ENCODE measurements at places on chromosomes 1 and 21.

GRCh38 chr1:192311281-192311680 is 5.5 kb upstream of the RGS21 start:
- DNase-seq = no peak

DNA sequence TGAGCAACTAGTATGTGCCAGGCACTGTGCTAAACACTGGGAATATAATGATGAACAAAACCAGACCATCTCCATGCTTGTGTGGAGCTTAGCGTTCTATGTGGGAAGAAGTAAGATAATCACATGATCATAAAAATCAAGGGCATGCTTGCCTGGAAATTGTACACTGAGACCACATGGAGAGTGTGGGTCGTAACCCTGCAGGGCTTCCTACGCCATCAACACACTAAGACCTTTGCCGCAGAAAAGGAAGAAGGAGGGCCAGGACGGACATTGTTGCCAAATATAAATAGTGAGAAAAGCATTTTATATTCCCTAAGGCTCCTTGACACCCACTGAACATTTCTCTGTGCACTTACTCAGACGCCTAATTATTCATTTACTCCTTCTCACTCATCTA is 388.1 kb upstream of the VAMP3 start:
- no peak for DNase-seq

GRCh38 chr1:170660871-170661645 is 2.9 kb upstream of the PRRX1 start:
- DNase-seq = no peak

- no peak for DNase-seq
Observed at GRCh38 chr1:157753611-157754010, 23.3 kb downstream of the FCRL2 start.

GRCh38 chr1:25973610-25974321 is 24.1 kb downstream of the PAFAH2 start:
- DNase-seq = no peak

- no peak for DNase-seq
Observed at GRCh38 chr21:39346206-39346605, 2.7 kb downstream of the HMGN1 start.

GRCh38 chr1:223706077-223706973 is 6.0 kb upstream of the CAPN2 start:
- DNase-seq = no peak

DNA sequence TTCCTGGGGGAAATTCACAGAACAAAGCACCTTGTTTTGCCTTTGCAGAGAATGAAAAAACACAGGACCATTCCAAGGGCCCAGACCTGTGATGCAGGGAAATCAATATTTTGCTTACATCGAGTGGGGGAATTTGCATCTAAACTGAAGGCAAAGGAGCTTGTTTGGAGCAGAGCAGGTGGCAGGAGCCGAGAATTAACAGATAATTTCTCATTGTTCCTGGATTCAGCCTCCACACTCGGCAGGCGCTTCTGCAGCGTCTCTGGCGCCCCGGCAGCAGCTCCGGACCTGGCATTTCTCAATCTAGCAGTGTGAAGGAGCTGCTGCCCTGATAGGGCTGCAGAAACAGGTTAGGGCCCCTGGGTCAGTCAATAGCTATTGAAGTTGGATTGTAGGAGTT is 2.0 kb upstream of the SYT6 start:
- no peak for DNase-seq

GRCh38 chr21:42026082-42026435 is 15.9 kb upstream of the ZBTB21 start:
- no peak for DNase-seq

GRCh38 chr1:42143896-42144710 is 9.1 kb upstream of the GUCA2B start:
- DNase-seq = no peak

- DNase-seq = no peak
Observed at GRCh38 chr1:24126672-24127023, 14.7 kb upstream of the MYOM3 start.

- no peak for DNase-seq
Observed at GRCh38 chr1:160256396-160257046, 5.8 kb downstream of the DCAF8 start.

- no peak for DNase-seq
Observed at GRCh38 chr21:44911068-44911383, 9.7 kb downstream of the ITGB2 start.

- DNase-seq = no peak
Observed at GRCh38 chr1:235999259-235999925, 65.5 kb downstream of the NID1 start.

GRCh38 chr1:228706305-228706704 is 29.0 kb upstream of the RHOU start:
- no peak for DNase-seq

GRCh38 chr1:40810927-40811326 is 27.3 kb downstream of the KCNQ4 start:
- DNase-seq = no peak

- DNase-seq = no peak
Observed at GRCh38 chr1:56491441-56491840, 87.9 kb downstream of the PLPP3 start.

DNA sequence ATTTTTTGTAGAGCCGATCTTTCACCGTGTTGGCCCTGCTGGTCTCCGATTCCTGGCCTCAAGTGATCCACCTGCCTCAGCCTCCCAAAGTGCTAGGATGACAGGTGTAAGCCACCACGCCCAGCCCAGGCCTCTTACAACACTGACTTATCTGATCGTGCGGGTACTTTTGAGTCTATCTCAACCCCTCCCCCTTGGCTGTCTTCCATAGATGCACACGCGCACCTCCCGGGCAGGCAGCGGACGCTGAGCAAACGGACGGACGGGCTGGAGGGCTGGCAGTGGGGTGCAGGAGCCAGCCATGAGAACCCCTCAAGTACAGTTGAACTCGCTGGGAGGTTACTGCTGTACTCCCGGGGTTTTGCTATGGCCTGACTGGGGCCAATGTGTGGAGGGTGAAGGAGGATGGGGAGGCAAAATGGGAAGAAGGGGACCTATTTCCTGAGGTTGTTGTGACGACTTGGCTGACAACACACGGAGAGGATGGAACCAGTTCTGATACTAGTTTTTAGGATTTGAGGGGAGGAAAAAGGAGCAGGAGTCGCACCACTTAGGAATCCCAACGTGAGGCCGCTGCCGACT is 959 bp downstream of the CD58 start:
- DNase-seq = no peak

DNA sequence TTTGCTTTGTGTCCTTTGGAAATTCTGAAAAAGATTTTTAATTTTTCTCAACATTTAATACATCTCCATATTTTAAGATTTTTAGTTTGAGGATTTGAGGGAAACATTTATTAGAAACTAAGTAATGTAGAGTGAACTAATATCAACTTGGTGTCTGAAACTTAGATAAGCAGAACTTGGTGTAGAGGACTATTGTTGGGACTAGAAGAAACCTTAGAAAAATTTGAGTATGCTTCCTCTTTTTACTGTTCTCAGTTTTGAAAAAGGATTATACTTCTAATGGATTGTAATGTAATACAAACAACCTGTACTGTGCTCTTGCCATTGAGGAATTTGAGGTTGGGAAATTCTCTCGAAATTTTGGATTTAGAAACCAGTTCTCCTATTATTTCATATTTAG is 2.4 kb downstream of the FNBP1L start:
- DNase-seq = no peak

DNA sequence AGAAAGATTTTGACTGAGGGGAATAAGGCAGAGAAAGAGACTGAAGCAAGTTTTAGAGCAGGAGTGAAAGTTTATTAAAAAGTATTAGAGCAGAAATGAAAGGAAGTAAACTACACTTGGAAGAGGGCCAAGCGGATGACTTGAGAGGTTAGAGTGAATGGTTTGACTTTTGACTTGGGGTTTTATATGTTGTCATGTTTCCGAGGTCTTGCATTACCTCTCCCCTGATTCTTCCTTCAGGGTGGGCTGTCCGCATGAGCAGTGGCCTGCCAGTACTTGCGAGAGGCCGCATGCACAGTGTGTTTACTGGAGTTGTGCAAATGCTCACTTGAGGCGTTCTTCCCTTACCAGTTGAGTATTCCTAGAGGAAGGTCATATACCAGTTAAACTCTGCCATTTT is 13.0 kb upstream of the DENND2D start:
- DNase-seq = no peak

DNA sequence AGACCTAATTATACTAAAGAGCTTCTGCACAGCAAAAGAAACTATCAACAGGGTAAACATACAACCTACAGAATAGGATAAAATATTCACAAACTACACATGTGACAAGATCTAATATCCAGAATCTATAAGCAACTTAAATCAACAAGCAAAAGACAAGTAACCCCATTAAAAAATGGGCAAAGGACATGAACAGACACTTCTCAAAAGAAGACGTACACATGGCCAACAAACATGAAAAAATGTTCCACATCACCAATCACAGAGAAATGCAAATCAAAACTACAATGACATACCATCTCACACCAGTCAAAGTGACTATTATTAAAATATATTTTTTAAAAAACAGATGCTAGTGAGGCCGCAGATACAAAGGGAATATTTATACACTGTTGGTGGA is 99.8 kb downstream of the FAF1 start:
- DNase-seq = no peak

- DNase-seq = peak; percentile 37
Observed at GRCh38 chr1:88998716-88999115, 6.3 kb upstream of the KYAT3 start.

- DNase-seq = no peak
Observed at GRCh38 chr1:35539824-35540261, 17.4 kb downstream of the KIAA0319L start.

DNA sequence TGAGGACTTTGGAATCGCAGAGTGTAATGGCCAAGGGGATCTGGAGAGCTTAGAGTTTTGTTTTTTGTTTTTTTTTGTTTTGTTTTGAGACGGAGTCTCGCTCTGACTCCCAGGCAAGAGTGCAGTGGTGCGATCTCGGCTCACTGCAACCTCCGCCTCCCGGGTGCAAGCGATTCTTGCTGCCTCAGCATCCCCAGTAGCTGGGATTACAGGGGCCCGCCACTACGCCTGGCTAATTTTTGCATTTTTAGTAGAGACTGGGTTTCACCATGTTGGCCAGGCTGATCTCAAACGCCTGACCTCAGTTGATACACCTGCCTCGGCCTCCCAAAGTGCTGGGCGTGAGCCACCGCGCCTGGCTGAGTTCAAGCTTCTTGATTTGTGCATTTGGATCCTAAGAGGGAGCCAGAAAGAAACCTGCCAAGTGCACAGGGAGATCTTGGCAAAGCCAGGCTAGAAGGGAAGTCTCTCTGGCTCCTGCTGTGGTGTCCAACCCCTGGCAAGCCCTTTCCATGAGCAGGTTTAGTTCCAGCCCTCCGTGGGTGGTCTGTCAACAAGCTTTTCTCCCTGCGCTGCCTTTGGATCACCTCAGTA is 852 bp downstream of the FAAH start:
- DNase-seq = no peak

DNA sequence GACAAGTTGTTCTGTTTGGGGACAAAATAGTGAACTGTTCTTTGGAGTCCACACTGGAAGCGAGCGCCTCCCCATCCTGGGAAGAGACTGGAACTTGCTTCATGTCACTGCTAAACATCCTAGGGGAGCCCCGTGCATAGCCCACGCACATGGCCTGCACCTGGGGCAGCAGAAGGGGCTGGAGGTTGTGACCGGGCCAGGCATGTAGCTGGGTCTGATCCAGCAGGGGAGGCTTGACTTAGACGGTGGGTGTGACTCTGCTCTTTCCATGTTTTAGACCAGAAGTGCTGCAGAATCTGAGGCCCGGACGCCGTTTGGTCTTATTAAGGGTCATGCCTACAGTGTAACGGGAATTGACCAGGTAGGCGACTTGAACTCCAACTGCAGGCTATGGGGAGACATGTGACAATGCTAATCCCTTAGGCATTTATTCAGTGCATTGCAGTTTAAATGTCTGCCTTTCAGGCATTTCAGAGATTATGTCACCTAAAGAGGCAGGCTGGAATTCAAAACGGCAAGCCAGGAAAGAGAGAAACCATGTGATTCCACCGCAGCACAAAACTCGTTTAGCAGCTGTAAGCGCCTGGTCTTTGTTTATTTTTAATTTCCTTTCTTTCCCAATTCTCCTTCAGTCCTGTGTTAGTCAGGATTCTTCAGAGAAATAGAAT is 21.8 kb downstream of the CAPN9 start:
- no peak for DNase-seq

- DNase-seq = no peak
Observed at GRCh38 chr1:194705123-194705854, 1518.9 kb upstream of the B3GALT2 start.

- no peak for DNase-seq
Observed at GRCh38 chr1:106746448-106747085, 309.9 kb upstream of the PRMT6 start.

- no peak for DNase-seq
Observed at GRCh38 chr1:25009671-25010262, 79.7 kb upstream of the RUNX3 start.

DNA sequence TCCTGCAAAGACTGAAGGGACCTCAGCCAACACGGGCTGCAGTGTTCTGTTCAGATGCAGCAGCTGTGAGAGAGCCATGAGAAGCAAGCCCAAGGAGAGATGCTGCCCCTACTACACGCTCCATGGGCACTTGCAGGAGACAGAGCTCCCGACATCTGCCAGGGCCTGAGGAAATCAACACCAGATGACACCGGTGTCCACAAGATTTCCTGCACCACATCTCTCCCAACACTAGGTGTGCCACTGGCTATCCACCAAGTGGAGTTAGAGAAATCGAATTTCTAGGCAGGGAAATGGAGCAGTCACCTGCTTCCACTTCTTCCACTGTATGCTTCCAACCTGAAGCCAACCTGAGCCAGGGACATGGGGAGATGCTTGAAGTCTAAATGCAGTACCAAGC is 445.3 kb downstream of the RWDD3 start:
- no peak for DNase-seq

DNA sequence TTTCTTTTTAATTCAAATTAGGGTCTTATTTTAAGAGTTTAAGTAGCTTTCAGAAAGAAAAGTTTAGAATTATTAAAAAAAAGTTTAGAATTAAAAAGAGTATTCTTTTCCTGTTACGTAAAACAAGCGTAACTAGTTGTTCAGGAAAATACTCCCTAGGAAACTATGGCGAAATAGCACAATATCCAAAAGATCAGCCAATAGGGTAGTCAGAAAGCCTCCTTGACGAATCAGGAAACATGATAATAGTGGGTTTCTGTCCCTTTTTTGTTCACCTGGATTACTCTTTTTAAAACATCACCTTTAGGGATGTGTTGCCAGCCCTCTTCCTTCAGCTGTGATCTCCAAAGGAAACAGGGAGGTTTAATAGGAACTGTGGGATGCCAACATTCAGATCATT is 25.2 kb downstream of the S1PR1 start:
- no peak for DNase-seq

- no peak for DNase-seq
Observed at GRCh38 chr1:203523667-203524066, 29.7 kb downstream of the OPTC start.

GRCh38 chr1:235648954-235649367 is 623 bp downstream of the GNG4 start:
- DNase-seq = no peak

DNA sequence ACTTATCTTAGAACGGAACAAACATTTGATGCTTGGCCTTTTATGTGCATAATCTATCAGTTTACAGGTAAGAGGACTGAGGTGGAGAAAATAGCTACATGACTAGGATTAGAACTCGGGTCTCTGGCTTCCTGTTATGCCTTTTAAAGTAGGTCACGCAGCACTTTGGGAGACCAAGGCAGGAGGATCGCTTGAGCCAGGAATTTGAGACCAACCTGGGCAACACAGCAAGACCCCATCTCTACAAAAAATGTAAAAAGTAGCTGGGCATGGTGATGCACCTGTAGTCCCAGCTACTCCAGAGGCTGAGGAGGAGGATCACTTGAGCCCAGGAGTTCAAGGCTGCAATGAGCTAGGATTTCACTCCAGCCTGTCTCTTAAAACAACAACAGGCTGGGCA is 81.9 kb upstream of the AKT3 start:
- DNase-seq = no peak
